ENCODE measurements at places on chromosomes 6 and 20.

- DNase-seq: no peak
These were observed 351.9 kb upstream of the PRND start for GRCh38 chr20:4369798-4370124.

DNA sequence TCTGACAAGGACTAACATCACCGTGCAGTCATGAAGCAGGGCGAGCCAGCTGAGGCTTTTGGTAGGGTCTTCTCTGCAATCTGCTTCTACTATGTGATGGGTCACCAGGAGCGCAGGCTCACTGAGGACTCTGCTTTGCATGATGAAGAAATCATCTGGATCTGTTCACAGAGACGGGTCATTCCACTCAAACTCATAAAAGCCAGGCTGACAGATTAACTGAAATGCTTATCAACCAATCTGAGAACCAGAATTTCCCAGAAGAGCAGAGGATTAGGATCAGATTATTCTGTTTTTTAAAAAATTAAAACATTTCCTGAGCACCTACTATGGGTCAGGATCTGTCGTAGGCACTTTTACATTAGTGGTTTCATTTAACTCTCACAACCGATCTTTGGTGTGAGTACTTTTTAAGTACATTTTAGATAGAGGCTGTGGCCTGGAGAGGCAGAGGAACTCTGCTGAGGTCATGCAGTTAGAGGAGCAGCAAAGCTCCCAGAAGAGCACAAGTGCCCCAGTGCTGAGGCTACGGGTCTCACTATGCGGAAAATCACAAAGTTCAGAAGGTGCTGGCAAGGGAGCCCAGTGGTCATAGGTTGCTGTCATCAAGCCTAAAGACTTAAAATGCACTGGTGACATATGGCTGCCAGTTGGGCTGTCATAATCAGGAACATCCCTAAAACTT is 109.1 kb downstream of the BACH2 start:
- DNase-seq: no peak

DNA sequence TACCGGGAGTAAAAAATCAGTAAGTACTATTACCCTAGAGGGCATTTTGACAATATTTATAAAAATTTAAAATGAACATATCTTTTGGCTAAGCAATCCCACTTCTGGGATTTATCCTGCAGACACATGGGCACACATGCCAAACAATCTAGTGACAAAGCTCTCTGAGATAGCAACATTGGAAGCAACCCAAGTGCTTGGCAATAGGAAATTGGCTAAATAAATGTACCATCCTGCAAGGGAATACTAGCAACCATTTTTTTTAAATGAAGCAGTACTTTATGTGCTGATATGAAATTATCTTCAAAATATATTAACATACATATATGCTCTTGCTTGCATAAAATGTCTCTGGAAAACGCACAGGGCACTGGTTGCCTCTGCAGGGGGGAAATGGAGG is 133.8 kb downstream of the SNX5 start:
- DNase-seq: no peak

- peak; percentile 79 for DNase-seq
These were observed 39.2 kb upstream of the TLDC2 start for GRCh38 chr20:36836591-36837269.

GRCh38 chr6:157376241-157376640 is 4.7 kb upstream of the ZDHHC14 start:
- no peak for DNase-seq

DNA sequence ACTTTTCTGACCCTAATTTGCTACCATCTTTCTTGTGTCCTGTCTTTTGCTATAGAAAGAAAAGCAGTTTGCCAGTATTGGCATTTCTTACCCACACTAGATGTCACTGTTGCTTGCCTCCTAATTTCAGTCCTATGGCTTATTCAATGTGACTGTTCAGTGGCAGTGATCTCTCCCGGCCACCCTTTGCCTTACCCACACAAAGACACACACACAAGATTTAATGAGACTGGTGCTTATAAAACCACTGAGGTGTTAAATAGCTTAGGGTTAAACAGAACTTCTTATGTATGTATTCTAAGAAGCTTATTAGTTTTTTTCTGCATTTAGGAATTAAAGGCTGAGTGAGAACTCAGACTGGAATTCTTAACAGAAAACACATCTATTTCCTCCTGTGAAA is 233.6 kb upstream of the ASCC3 start:
- no peak for DNase-seq

GRCh38 chr20:11234181-11234580 is 560.4 kb upstream of the JAG1 start:
- DNase-seq: no peak

GRCh38 chr6:12969966-12970365 is 253.4 kb downstream of the PHACTR1 start:
- no peak for DNase-seq

- no peak for DNase-seq
These were observed 10.4 kb downstream of the DEFB129 start for GRCh38 chr20:237489-237888.

- no peak for DNase-seq
These were observed 154.1 kb upstream of the MMS22L start for GRCh38 chr6:97437087-97437486.

GRCh38 chr6:139159016-139159415 is 24.1 kb downstream of the HECA start:
- DNase-seq: no peak

GRCh38 chr6:125123468-125124048 is 30.0 kb upstream of the TPD52L1 start:
- no peak for DNase-seq

DNA sequence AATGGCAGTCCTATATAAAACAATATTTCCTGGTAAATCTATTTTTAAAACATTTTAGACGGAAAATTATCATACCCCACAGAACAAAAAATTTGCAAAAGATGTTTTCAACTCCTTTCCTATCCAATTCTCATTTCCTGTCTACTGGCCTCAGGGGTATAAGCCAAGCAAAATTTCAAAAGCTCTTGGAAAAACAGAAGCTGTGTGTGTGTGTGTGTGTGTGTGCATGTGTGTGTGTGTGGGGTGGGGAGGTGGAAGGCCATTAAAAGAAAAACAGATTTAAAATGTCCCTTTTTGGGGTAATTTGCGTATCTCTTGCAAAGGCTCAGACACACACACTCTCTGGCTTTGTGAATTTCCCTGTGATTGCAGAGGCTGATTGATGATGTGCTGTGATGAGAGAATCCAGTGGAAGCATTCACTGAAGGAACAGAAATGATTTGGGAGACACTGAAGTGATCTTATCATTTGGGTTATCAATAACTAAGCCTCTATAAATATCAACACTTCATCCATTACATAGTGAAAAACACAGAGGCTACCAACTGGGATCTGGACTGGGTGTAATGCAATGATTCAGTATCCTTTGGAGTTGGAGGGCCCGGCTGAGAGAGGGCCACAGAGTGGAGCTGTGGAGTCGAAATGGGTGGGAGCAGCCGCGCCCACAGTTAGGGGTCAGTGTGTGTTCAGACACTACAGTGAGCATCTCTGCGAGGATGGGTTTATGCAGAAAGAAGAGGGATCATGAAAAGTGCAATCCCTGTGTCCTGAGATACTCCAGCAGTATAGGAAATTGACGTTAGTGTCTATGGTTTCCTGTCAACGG is 106.8 kb upstream of the PREP start:
- no peak for DNase-seq

GRCh38 chr20:24034820-24035219 is 46.2 kb upstream of the GGTLC1 start:
- no peak for DNase-seq

DNA sequence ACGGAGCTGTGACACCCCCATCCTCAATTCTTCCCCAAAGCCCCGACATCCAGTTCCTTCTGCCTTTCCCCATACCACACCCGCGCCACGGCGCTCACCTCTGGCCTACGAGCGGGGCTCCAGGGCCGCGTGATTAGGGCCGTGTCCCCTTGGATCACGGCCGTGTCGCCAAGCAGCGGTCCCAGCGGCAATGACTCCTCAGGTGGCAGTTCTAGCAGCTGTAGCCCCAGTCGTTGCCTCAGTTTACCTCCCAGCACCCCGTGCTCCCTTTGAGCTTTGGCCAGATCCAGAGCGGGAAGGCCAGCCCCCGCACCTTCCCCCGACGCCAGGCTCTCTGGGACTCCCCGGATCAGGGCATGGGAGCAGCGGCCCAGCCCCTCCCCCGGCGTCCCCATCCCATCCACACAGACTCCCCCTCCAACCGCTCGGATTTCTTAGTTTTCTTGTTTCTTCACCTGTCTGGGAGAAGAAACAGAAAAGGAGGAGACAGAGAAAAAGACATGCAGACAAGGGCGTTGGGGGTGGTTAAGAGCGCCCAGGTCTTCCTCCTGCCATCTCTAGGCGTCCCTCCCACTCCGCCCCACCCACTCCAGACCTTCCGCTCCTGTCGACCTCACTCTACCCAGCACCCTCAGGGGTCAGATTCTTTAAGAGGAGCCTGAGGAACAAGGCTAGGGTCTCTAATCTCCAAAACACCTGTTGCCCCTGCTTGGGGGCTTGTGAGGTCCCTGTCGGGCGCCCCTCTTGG is at the start of gene DDAH2:
TSS of gene DDAH2 (minus strand) at position 533 of the 748 bp plus-strand sequence. CDS start at position 395, 138 bp downstream.
- peak; percentile 71 for DNase-seq

Data from Right ventricle myocardium inferior (tissue), 1 donor.